ENCODE measurements at places on chromosomes 6 and 20.

- DNase-seq, result no peak
These were observed 375.6 kb upstream of the IMPG1 start for GRCh38 chr6:76448109-76448508.

DNA sequence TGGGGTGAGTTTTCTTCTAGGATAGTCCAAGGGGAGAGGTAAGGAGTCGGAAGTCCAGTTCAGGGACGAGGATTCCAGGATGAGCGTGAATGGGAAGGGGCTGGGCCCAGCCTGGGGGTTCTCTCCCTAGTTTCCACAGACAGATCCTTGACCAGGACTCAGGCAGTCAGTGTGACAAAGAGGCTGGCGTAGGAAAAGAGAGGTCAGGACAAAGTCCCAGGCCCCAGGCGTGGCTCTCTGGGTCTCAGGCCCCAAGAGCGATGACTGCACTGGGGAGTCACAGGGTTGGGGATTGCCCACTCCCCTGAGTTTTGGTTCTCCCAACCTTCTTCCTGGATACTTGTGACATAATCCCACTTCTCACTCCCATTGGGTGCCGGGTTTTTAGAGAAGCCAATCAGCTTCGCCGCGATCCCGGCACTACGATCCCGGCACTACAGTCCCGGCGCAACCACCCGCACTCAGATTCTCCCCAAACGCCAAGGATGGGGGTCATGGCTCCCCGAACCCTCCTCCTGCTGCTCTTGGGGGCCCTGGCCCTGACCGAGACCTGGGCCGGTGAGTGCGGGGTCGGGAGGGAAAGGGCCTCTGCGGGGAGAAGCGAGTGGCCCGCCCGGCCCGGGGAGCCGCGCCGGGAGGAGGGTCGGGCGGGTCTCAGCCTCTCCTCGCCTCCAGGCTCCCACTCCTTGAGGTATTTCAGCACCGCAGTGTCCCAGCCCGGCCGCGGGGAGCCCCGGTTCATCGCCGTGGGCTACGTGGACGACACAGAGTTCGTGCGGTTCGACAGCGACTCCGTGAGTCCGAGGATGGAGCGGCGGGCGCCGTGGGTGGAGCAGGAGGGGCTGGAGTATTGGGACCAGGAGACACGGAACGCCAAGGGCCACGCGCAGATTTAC, 46.2 kb upstream of the TRIM26 start:
- DNase-seq, result peak; percentile 72

DNA sequence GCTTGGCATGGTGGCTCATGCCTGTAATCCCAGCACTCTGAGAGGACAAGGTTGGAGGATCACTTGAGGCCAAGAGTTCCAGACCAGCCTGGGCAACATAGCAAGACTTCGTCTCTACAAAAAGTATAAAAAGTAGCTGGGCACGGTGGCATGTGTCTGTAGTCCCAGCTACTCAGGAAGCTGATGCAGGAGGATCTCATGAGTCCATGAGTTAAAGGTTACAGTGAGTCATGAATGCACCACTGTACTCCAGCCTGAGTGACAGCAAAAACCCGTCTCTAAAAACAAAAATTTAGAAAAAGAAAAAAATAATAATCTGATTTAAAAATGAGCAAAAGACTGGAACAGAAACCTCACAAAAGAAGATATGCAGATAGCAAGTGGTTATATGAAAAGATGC, 279.7 kb downstream of the RNGTT start:
- DNase-seq, result no peak

DNA sequence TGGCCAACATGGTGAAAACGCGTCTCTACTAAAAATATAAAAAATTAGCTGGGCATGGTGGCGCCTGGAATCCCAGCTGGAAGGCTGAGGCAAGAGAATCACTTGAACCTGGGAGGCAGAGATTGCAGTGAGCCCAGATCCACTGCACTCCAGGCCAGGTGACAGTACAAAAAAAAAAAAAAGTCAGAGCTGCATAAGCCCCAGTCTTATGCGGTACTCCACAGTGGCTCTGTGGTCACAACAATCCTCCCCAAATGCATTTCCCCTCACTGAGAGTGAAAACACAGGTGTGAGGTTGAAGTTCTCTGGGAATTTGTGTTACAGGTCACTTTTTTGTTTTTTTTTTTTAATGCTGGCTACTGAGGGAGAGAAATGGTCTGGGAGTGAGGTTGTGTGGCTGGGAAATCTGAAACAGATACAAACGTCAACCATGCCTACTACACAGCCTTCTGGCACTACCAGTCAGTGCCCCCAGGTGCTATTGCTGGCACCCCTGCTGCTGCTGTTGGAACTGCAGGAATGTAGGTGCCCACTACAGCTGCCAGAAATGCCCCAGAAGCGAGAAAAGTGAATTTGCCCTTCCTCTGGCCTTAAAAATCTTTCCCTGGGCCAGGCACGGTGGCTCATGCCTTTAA, 5.7 kb downstream of the MRPS26 start:
- no peak for DNase-seq

- no peak for DNase-seq
These were observed 3.2 kb downstream of the RBM38 start for GRCh38 chr20:57394121-57395082.

- DNase-seq, result no peak
These were observed 55.2 kb upstream of the MRAP2 start for GRCh38 chr6:83978324-83978734.

- DNase-seq, result no peak
These were observed 658 bp downstream of the RIN2 start for GRCh38 chr20:19758501-19759331.

DNA sequence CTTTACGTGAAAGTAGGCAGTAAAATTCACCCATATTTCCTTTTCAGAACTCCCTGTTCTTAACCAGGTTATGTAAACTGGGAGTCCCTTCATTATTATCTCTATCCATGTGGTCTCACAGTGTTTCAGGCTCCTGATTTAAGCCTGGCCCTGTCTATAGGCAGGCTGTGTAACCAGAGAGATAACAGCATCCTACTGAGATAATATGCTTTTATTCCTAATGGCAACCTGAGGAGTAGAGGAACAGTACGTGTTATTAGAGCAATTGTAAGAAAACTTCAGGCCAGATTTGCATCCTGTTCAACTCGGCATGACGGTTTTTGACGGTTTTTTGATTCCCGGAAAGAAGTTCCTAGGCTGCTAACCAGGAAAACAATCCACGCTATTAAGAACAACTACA, 16.9 kb downstream of the FUT9 start:
- DNase-seq, result no peak

- DNase-seq, result no peak
These were observed 22.6 kb downstream of the FOXP4 start for GRCh38 chr6:41568585-41569384.

DNA sequence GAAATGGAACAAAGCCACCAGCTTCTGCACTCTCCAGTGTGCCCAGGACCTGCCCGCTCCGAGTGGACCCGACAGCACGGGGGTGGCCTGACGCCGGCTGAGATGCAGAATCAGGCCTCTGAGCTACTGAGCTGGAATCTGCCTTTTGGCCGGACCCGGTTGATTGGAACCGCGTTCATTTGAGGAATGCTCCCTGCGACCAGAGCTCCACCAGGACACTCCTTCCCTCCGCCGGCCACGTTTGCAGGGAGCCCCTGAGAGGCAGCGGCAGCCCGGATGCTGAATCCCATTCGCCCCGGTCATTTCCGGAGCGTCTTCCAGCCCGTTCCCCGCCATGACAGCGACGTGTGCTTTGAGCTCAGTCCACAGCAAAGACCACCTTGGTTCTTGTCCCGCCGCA, 392.7 kb downstream of the THBS2 start:
- DNase-seq, result no peak

DNA sequence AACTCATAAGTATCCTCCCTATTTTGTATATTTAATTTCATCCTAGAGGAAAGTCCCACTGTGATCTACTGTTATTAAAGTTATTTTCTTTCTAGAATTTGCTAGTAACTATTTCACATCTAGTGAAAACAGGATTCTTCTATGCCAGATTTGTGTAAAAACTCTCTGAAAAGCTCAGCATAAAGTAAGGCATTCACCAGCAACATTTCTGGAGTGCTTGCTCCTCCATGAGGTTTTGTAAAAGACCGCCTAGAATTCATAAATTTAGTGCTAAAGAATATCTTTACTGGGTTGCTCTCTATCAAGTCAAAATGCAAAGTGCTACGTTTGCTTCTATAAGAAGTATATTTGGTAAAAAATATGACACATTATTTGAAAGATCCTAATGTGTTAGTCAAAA, 173.5 kb upstream of the IRAK1BP1 start:
- no peak for DNase-seq

DNA sequence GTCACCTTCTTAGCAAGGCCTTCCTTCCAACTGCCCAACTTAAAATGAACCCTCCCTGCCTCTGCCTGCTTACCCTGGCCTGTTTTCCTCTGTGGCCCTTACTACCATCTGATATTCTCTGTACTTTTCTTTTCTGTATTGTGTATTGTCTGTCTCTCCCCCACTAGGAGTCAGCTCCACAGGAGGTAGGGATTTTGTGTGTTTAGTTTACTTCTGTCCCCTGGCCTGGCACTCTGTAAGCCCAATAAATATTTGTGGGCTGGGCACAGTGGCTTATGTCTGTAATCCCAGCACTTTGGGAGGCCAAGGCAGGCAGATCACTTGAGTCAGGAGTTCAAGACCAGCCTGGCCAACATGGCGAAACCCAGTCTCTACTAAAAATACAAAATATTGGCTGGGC, 72.8 kb downstream of the RIPOR3 start:
- DNase-seq, result no peak

GRCh38 chr6:27251606-27252251, 4.2 kb downstream of the PRSS16 start:
- DNase-seq, result peak; percentile 45

GRCh38 chr6:100886076-100886475, 4.9 kb upstream of the ASCC3 start:
- no peak for DNase-seq

GRCh38 chr6:52577778-52578463, 1.1 kb upstream of the TRAM2 start:
- DNase-seq, result no peak

GRCh38 chr6:108587258-108588059, 26.7 kb downstream of the FOXO3 start:
- no peak for DNase-seq

DNA sequence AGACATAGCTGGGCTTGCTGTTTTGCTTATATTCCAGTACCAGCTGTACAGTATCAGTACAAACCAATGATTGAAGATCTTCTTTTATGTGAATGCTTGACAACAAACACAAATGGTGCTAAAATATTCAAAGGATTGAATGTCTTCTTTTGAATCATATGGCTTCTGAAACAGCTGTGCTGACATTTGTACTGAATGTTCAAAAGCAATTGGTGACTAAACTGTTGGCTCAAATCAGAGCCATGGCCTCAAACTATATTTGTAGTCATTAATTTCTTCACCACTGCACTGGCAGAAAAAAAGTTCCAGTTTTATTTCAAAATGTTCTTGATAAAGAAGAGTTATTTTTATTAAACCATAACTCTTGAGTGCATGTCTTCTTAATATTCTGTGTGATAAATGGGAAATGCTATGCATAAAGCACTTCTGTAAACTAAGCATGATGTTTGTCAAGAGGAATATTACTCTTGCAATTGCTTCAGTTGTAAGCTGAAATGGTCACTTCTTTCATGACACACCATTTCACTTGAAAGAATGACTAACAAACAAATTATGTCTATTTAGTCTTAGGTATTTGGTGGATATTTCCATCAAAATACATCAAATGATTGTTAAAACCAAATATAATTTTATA, 45.9 kb upstream of the CENPW start:
- no peak for DNase-seq

- no peak for DNase-seq
These were observed 11.4 kb upstream of the MMS22L start for GRCh38 chr6:97294451-97294850.

DNA sequence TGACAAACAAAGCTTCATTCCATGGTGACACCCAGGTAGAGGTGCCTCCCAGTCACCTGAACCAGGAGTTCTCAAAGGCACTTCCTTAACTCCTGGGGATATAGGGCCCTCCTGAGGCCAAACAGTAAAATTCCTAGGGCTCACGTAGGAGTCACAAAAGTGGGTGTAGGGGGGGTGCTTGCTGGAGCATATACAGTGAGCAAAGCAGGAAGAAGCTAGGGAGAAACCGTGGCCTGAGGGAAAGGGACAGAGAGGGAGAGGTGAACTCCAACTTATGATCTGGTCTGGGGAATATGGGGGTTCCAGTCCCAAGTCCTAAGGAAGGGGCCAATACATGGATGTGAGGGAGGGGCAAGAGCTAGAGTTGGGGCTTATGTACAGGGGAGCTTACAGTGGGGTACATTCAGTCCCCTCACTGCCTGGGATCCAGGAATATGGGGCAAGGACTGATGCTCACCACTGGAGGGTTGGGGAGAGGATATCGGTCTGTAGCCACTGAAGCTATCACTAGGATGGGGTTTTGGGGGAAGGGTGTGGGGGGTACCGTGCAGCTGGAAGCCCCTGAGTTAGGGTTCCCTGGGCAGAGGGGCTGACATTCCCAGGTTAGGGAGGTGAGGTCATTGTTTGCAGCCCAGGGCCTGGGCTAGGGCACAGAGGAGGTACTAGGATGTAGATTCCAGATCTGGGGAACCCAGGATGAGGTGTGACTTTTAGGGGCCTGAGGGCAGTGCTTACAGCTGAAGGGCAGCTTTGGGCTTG, 950 bp downstream of the PEDS1 start:
- DNase-seq, result no peak

GRCh38 chr20:31673943-31674463, 36.3 kb downstream of the COX4I2 start:
- no peak for DNase-seq

All from naive thymus-derived CD8-positive, alpha-beta T cell (primary cell).